ENCODE measurements at places on chromosomes 3 and 15. TPM values are rescaled to one million over a fixed set of nuclear protein-coding genes. Genes with fewer than 3 reads are reported as not detected.

The SMCO1 gene
- total RNA-seq: not detected

DNA sequence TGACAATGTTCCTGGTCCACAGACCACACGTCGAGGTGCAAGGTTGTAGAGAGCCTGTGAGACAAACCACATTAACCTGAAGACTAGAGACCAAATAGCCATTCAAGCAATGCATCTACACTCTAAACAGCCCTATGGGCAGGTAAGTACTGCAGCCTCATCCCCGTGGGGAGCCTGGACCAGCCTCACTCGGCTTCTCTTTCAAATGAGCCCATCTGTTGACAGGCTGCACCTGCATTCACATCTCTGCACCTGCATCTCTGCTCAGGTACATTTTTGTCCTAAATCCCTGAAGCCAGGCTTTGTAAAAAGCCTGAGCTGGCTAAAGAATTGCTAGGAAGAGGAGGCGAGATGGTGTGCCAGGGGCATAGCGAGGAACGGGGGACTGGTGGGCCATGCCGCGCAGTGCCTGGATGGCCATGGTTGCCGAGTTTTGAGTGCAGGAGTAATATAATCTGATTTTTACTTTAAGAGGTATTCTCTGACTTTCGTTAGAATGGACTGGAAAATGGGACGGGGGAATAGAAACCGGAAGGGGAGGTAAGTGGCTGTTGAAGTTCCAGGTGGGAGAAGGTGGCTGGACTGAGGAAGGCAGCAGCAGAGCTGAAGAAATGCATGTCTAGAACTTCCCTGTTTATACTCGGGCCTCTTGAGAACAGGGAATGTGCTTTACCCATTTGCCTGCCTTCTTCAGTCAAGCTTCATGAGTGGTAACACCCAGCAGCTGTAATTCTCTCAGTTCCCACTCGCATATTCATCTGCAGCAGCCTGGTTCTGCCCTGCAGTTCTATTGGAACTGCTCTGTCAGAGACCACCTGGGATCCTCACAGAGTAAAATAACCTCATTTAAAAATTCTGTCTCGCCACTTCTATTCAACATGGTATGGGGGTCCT is 226.4 kb downstream of the OPA1 start:
- H3K4me1 ChIP-seq: peaks cover 11% of the 10 kb centered on the region
- H3K36me3 ChIP-seq: no peaks in the 10 kb centered on the region
- no peak overlapping the region for H3K27ac ChIP-seq
- no peaks in the 10 kb centered on the region for H3K27me3 ChIP-seq
- no peak overlapping the region for H3K4me3 ChIP-seq

The TBC1D23 gene
- total RNA-seq: 27.1 TPM

- H3K4me1 ChIP-seq: no peaks in the 10 kb centered on the region
- no peak overlapping the region for H3K27ac ChIP-seq
- no peak overlapping the region for H3K4me3 ChIP-seq
- DNase-seq: no peak
- no peaks in the 10 kb centered on the region for H3K27me3 ChIP-seq
- H3K36me3 ChIP-seq: no peaks in the 10 kb centered on the region
Measured at GRCh38 chr3:21517184-21517583, 233.8 kb downstream of the ZNF385D start.

Measured in esophagus muscularis mucosa (tissue), 4 donors.